ENCODE measurements at places on chromosomes 5 and 9.

DNA sequence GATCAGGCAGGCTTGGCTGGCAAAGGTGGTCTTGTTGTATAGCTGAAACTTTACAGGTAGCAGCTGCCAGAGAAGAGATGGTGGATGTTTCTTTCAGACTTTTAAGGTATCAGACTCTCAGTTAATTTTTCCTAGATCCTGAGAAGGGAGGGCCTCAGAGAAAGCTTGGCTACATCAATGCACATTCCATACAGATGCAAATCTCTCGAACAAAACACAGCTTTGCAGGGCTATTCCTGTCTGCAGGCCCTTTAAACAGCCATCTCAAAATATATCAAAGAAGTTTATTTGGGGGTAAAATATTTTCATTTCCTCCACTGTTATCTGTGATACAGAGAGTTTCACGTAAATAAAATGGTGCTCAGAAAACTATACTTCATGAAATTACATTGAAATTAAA is 1584.4 kb downstream of the EFNA5 start:
- no peak for DNase-seq

GRCh38 chr5:66299463-66299862 is 155.4 kb downstream of the SREK1 start:
- no peak for DNase-seq

- DNase-seq, result no peak
These were observed 396.5 kb upstream of the MEF2C start for GRCh38 chr5:89279391-89280036.

DNA sequence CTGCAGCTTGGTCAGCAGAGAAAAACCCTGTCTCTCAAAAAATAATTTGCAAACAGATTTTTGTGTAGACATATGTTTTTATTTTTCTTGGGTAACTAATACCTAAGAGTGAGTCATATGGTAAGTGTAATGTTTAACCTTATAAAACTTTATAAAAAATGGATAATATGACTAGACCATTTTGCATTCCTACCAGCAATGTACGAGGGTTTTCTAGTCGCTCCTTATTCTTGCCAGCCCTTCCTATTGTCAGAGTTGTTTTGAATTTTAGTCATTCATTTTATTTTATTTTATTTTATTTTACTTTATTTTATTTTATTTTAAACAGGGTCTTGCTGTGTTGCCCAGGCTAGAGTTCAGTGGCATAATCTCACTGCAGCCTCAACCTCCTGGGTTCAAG is 37.8 kb downstream of the RABGAP1 start:
- DNase-seq, result no peak

GRCh38 chr5:146748533-146748932 is 130.0 kb downstream of the PPP2R2B start:
- DNase-seq, result no peak

DNA sequence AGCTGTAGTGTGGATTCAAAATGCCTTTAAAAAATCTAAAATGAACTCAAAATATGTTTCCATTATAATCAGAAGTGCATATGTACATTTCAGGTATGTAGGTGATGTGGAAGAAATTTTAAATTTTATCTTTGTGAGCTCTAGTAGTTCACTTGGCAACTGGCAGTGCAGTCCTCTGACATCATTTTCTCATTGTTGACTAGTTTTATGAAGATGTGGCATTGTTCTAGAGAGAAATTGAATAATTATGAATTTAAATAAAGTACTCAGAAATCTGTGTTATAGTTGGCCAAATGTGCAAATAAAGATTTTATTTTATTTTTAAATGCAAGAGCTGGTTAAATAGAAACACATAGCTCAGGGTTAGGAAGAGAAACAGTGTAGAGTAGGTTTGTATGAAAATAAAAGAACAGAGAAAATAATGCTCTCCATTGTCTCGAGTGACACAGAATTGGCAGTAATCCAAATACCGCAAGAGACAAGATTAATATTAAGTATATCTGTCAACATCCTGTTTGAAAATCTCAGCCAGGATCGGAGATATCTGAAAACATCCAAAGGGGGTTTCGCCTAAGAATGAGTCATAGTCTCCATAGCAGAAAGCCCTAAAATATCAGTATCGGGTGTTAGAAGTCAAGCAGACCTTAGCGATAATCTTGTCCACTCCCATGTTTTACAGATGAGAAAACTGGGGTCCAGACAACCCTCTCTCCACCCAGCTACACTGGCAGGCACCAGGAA is 189.4 kb downstream of the CCDC192 start:
- DNase-seq, result no peak

DNA sequence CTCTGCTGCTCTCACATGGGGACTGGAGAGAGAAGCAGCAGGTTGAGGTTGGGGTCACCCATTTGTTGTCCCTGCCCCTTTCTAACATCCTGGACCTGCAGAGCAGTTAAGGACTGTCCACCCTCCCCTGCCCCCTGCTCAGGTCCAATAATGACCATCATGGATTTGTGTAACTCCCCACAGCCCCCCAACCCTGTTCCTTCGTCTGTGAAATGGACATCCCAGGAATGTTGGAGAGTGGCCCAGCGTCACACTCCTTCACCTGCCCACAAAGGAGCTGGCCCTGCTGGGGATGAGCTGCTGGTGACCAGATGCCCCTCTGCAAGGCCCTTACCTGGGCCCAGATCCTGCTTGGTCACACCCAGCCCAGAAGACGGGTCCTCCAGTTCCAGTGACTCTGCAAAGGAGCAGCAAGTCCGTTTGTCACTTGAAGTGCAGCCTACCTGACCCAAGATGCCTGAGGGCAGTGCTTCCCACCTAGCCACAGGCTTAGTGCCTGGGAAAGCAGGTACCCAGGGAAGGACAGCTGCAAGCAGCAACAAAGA is 10.4 kb downstream of the CD74 start:
- DNase-seq, result no peak

DNA sequence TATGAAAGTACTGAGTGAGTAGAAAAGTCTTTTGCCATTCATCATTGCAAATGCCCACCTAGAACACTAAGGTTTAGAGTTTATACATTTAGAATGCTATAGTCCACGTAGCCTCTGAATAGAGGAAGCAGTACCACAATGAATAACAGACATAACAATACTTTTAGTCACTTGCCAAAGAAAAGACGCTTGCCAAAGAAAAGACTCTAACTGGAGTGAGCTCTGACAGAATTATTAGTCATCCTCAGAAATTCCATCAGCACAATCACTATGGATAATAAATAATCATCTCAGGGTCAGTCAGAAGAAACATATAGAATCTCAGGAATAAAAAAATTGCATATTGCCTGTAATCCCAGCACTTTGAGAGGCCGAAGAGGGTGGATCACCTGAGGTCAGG is 168.5 kb upstream of the TARS1 start:
- no peak for DNase-seq

DNA sequence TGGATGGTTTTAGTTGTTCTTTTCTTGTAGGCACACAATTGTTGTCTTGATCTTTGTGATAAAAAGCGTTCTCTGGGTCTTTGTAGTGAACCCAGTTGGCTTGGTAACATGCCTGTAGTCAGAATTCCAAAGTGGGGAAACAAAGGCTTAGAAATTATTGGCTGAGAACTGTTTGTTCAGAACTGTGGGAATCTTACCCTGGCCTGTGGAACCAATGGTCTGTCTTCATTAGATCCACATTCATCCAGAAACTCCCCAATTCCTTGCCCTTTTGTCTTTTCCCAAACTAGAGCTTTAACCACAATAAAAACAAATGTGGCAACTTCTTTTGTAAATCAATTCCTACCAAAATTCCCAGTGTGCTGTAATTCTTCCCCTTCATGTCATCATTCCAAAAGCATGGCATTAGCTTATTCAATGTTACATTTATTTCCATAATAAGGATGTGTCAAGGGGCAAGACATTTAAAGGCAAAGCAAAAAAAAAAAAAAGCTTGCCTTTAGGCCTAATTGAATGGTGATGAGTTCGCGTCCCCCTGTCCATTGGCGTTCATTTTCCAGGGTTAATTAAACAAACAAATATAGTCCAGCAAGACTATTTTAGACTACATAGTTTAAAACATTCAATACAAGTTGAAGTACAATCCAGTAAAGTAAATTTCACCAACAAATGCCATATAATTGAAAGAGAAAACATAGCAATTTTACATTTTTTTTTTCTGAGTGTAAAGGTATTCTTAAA is 249.8 kb upstream of the ZNF608 start:
- DNase-seq, result no peak

- no peak for DNase-seq
These were observed 559.6 kb downstream of the CETN3 start for GRCh38 chr5:89849830-89850512.

- no peak for DNase-seq
These were observed 31.3 kb downstream of the ADAMTS2 start for GRCh38 chr5:179313849-179314521.

DNA sequence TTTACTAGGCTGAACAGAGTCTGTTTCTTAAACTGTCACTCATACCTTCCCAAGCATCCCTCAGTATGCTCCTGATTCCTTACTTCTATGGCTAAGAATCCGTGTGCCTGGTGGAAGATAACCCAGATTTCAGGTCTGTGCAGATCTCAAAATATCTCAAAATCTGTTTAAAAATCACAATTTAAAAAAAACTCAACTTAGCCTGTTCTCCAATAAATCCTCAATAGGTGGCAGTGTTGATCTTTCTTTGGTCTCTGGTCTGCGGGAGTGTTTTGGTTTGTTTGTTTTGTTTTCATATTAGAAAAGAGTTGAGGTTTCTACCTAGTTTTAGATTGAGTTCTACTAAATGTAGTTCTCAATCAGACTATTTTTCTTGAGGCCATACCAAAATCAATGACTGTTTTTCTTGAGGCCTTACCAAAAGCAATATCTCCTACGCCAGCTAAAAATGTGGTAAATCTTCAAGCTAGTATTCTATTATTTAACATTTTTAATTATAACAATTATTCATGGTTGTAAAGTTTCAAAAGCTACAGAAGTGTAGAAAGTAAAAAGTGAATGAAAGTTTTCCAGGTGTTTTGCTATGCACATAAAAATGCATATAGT is 57.9 kb downstream of the TGFBR1 start:
- no peak for DNase-seq

DNA sequence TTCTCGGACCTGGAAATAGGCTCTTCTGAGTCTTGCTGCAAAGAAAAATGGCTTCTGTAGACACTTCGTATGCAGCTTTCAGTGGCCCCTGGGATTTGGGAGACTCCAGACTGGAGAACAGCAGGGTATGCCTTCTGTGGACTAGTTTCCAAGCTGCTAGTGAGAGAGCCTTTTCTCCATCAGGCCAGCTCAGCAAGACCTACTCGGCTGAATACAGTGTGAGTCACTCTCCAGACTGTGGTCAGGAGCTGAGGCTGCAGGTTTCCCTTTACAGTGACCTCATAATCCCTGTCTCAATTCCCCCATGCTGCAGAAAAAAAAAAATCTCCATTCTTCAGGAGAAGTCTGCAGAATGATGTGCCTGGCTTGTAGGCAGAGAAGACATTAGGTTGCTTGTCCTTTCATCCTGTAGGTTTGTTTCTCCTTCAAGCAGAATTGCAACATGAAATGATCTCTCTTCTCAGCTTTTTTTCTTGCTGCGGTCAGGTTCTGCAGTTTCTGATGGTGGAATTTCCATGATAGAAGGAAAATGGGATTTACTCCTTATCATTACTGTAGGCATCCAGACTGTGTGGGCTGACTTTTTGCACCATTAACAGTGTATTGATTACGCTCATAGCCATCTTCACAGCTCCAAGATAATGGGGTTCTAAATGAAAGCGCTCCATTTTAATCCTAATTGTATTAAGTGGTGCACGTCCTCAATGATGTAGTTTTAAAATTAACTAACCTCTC is 78.3 kb upstream of the TNFSF8 start:
- no peak for DNase-seq

DNA sequence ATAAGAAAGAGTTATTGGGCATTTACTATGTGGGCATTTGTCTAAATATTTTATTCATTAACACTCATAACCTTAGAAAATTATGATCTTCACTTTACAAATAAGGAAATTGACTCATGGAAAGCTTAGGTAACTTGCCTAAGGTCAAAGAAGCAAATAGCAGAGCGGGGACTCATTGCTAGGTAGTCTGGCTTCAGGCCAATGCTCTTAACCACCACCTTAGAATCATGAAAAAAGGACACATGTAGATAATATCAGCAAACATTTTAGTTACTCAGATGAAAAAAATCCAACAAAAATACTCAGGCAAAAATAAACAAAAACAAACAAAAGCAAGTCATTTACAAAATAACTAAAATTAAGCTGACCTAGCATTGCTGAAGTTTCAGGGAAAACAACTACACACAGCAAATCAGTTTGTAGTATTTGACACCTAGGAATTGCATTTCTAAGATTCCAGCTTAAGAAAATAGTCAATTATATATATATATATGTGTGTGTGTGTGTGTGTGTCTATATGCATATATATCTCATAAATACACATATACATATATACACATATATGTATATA is 166.0 kb downstream of the HMHB1 start:
- no peak for DNase-seq

- DNase-seq, result no peak
These were observed 10.5 kb downstream of the TMEM174 start for GRCh38 chr5:73183481-73183891.

GRCh38 chr5:160793530-160793899 is 58.5 kb downstream of the ATP10B start:
- no peak for DNase-seq

- no peak for DNase-seq
These were observed 9.9 kb upstream of the PFDN1 start for GRCh38 chr5:140312791-140313189.

GRCh38 chr5:177131352-177132135 is 2.0 kb upstream of the NSD1 start:
- DNase-seq, result no peak

DNA sequence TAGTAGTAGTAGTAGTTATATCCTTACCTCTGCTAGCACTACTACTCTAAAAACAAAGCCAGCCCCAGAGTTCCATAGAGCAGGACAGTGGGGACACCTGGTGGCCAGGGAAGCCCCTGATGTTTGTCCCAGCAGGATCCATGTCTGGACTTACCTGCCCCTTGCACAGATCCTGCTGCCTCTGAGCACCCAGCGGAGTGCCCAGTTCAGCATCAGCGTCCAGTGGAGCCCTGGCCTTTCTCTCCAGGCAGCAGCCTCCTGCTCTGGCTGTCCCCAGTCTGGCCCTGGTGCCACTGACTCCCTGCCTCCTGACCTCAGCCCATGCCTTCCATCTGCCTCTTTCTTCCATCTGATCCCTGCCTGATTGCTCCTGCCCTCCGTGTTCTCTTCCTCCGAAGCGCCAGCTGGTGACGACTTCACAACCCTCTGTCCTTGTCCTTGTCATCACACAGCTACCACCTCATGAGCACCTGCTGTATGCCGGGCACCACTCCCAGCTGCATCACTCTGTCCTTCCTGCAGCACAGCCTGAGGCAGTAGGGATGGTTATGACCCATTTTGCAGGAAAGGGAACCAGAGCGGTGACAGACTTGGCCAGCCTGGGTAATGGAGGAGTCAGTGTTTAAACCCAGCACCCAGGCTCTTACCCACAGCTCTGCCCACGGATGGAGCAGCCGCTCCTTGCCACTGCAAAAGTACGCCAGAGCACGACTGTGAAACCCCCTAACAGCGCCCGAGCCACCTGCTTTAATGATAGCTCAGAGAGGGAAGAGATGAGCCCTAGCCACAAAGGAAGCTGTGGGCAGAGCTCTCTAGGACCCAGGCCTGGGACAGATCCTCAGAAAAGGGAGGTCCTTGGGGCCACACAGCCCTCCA is 11.5 kb downstream of the SARDH start:
- DNase-seq, result no peak

All from stimulated activated CD4-positive, alpha-beta T cell treated with anti-CD3 and anti-CD28 coated beads, TNF-alpha, amount 100 ng/mL, for 1 hour (primary cell).